ENCODE measurements at places on chromosomes 7 and 10. TPM values are rescaled to one million over a fixed set of nuclear protein-coding genes. Genes with fewer than 3 reads are reported as not detected.

Gene RPEL1
- total RNA-seq: not detected

Gene MRC1
- total RNA-seq: 44.8 TPM

Gene TMEM139
- 10.6 TPM for total RNA-seq

Gene FAM131B
- 0.29 TPM for total RNA-seq

Gene SFR1
- 1.3 TPM for total RNA-seq

Gene OR9A2
- total RNA-seq: not detected

Gene ATOH7
- total RNA-seq: 0.49 TPM

Gene OR2A7
- total RNA-seq: 4.1 TPM

DNA sequence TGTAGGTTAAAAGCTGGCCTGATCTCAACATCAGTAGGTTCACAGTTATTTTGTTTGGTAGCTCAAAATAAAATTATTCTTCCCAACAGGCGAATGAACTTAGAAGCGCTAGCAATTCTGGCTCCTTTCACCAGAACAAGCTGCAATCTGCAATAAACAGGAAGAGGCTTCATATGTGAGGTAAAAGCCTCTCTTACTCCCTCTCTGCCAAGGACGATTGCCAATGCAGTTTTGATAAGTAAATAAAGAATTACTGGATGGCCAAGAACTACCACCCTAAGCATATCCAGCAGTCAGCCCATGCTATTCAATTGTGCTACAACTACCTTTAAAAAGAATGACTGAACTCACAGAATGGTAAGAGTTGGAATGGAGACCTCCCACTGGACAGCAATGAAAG lies 150.0 kb upstream of the LAMB4 start:
- no peak overlapping the region for H3K4me3 ChIP-seq
- H3K27me3 ChIP-seq: no peaks in the 10 kb centered on the region
- no peak for DNase-seq
- H3K36me3 ChIP-seq: no peaks in the 10 kb centered on the region
- H3K27ac ChIP-seq: no peak overlapping the region

- H3K4me1 ChIP-seq: no peaks in the 10 kb centered on the region
- peak overlapping the region; percentile 91 for H3K27ac ChIP-seq
- no peaks in the 10 kb centered on the region for H3K27me3 ChIP-seq
These were observed 704 bp downstream of the TNKS2 start for GRCh38 chr10:91798649-91799611.

- no peak for DNase-seq
- no peaks in the 10 kb centered on the region for H3K27me3 ChIP-seq
- H3K4me1 ChIP-seq: no peaks in the 10 kb centered on the region
These were observed 38.9 kb downstream of the NKX6-2 start for GRCh38 chr10:132746801-132747625.

- peaks cover 26% of the 10 kb centered on the region for H3K36me3 ChIP-seq
- no peaks in the 10 kb centered on the region for H3K27me3 ChIP-seq
- DNase-seq: no peak
- no peak overlapping the region for H3K27ac ChIP-seq
- no peaks in the 10 kb centered on the region for H3K4me1 ChIP-seq
- H3K4me3 ChIP-seq: no peak overlapping the region
These were observed 24.1 kb downstream of the ZNF37A start for GRCh38 chr10:38118072-38118807.

GRCh38 chr10:98458809-98459784 lies 12.4 kb upstream of the HPS1 start:
- H3K27me3 ChIP-seq: no peaks in the 10 kb centered on the region
- no peaks in the 10 kb centered on the region for H3K36me3 ChIP-seq
- no peak overlapping the region for H3K27ac ChIP-seq
- no peak overlapping the region for H3K4me3 ChIP-seq
- H3K4me1 ChIP-seq: no peaks in the 10 kb centered on the region

DNA sequence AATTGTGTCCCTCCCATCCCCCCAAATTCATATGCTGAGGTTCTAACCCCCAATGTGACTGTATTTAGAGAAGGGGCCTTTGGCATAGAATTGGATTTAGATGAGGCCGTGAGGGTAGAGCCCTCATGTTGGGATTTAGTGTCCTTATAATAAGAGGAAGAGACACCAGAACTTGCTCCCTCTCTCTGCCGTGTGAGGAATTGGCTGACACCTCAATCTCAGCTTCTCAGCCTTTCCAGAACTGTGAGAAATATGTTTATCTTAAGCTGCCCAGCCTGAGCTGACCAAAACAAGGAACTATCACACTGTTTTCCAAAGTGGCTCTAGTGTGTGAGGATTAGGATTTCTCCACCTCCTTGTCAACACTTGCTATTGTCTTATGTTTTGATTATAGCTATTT lies 400.0 kb upstream of the FZD8 start:
- DNase-seq: no peak
- H3K27me3 ChIP-seq: no peaks in the 10 kb centered on the region
- H3K4me1 ChIP-seq: no peaks in the 10 kb centered on the region
- H3K36me3 ChIP-seq: no peaks in the 10 kb centered on the region
- no peak overlapping the region for H3K27ac ChIP-seq

DNA sequence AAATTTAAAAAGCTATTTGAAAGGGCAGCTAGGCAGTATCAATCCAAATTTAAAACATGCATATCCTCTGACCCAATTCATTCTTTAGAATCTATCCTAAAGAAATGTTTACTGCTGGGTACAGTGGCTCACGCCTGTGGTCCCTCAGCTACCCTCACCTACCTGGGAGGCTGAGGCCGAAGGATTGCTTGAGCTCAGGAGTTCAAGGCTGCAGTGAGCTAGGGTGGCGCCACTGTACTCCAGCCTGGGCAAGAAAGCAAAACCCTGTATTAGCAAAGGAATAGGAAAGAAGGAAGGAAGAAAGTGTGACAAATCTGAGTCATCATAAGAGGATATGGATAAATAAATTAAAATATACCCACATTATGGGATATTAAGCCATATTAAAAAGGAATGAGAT lies 36.3 kb downstream of the C7orf33 start:
- DNase-seq: no peak
- no peaks in the 10 kb centered on the region for H3K4me1 ChIP-seq
- no peak overlapping the region for H3K4me3 ChIP-seq
- no peak overlapping the region for H3K27ac ChIP-seq

DNA sequence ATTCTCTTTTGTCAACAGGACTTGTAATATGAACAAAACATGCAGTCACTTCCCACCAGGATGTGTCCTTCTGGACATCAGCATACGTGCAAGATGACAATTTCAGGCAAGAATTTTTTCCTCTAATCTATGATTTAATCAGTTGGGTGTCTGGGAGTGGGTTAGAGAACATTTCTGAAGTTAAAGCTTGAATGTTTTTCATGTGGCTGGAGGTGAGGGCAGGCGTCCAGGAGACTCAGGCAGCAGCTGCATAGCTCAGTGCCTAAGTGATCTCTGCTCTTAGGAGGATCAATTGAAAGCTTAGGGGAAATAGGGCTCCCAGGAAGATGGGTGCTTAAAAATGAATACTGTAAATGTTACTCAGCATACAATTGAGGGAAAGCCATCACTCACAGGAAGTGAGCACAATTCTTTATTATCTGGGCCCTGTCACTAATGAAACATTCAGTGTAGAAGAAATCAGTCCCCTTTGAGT lies 457.6 kb upstream of the KLF6 start:
- no peak overlapping the region for H3K27ac ChIP-seq
- H3K36me3 ChIP-seq: no peaks in the 10 kb centered on the region
- H3K4me3 ChIP-seq: no peak overlapping the region

- no peak overlapping the region for H3K4me3 ChIP-seq
- no peaks in the 10 kb centered on the region for H3K36me3 ChIP-seq
- no peaks in the 10 kb centered on the region for H3K27me3 ChIP-seq
- H3K27ac ChIP-seq: no peak overlapping the region
These were observed 13.1 kb upstream of the LIPF start for GRCh38 chr10:88651101-88651551.

DNA sequence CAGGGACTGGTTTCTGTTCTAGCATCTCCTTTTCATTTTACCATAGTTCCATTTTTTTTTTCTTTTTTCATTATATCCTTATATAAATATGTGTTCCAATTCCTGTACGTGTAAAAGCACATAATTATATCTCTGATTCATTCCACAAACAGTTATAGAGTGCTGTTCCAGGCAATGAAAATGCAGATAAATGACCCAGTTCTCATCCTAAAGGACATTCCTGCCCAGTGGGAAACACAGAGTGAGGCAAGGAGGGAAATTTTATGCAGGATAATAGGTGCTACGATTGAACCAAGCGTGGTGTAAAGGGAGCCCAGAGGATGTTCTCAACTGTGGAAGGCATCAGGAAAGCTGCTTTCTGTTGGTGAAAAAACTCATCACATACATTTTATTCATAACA lies 408.1 kb downstream of the GATA3 start:
- no peak overlapping the region for H3K4me3 ChIP-seq
- H3K27ac ChIP-seq: no peak overlapping the region
- no peaks in the 10 kb centered on the region for H3K4me1 ChIP-seq
- H3K27me3 ChIP-seq: no peaks in the 10 kb centered on the region
- no peak for DNase-seq

DNA sequence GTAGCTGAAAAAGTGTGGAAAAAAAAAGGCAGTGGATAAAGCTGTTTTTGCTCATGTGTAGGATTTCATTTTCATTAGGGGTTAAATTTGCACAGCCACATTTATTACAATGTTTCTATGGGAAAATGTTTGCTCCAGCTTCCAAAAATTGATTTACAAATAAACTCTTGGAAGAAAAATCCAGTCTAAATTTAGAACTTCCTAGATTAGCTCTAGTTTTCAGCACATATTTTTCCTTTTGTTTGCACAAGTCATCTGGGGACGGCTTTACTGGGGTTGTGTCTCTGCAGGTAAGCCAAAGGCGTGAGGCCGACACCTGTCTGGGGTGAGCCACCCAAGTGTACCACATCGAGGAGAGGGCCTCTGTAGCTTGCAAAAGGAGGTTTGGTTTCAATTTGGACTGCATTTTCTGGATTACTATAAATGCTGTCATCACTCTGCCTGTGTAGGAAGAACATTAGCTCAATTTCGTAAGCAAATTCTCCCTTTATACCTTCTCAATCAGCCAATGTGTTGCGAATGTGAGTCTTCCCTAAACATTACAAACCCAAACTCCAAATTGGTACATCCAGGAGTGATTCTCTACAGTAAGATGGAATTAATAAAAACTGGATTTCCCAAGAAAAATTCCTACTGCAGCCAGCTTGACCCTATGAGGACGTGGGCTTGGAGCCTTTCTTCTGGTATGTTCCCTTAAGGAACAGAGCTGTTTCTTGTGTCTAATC lies 89.5 kb upstream of the ZNF438 start:
- H3K4me3 ChIP-seq: no peak overlapping the region
- DNase-seq: no peak
- H3K36me3 ChIP-seq: no peaks in the 10 kb centered on the region
- H3K27ac ChIP-seq: no peak overlapping the region
- H3K4me1 ChIP-seq: no peaks in the 10 kb centered on the region
